ENCODE measurements at places on chromosomes 7 and 10. TPM values are rescaled to one million over a fixed set of nuclear protein-coding genes. Genes with fewer than 3 reads are reported as not detected.

The ETV1 gene
- 0.51 TPM for total RNA-seq

The SLC16A12 gene
- not detected for total RNA-seq

The ATP6V1F gene
- total RNA-seq = 62.6 TPM

The MEIG1 gene
- not detected for total RNA-seq

DNA sequence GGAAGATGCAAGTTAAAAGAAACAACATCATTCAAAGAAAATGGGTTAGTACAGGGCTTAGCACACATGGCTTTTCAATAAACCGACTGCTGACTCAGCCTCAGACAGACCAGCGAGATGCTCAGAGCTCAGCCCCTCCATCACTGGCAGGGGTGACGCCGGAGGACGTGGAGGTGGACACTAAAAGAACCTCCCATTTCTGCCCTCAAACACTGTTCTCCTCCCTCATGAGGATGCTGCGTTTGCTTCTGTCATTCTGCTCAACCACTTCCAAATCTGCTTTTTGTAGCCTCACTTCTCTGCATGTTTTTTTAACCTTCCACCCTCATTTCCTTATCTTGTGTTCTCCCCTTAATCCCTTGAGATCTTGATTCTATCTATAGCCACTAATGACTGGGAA, 15.3 kb downstream of the DENND11 start:
- no peak for DNase-seq
- H3K36me3 ChIP-seq = peaks cover 7% of the 10 kb centered on the region
- no peaks in the 10 kb centered on the region for H3K27me3 ChIP-seq
- H3K27ac ChIP-seq = no peak overlapping the region
- H3K4me3 ChIP-seq = no peak overlapping the region

- peaks cover 4% of the 10 kb centered on the region for H3K4me1 ChIP-seq
- no peak for DNase-seq
- no peaks in the 10 kb centered on the region for H3K36me3 ChIP-seq
- no peak overlapping the region for H3K27ac ChIP-seq
Observed at GRCh38 chr10:84308021-84308420, 20.4 kb upstream of the CCSER2 start.

DNA sequence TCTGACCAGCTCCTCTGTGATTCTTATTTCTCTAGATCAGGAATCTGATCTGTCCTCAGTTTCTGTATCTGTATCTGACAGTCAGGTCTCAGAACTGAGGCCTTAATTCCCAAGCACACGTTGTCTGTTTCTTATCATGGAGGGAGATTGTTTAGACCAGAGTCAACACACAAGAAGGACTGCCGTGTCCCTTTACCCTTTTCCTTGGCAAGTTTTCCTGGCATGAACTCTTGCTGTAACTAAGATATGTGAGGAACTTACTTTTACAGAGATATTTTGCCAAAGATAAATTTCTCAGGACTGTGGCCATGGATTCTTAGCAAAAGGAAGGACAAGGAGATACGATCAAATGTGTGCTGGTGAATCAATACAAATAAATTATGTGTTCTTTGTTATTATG, 181.0 kb downstream of the SORCS3 start:
- DNase-seq = no peak
- no peak overlapping the region for H3K27ac ChIP-seq
- H3K4me1 ChIP-seq = no peaks in the 10 kb centered on the region
- no peak overlapping the region for H3K4me3 ChIP-seq
- no peaks in the 10 kb centered on the region for H3K36me3 ChIP-seq

DNA sequence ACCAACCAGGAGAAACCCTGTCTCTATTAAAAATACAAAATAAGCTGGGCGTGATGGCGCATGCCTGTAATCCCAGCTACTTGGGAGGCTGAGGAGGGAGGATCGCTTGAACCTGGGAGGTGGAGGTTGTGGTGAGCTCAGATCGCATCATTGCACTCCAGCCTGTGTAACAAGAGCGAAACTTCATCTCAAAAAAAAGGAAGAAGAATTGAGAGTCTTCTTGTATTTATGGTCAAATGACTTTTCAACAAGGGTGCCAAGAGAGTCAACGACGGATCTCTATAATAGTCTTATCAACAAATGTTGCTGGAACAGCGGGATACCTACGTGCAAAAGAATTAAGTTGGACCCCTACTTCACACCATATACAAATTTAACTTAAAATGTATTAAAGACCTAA, 21.6 kb upstream of the JAZF1 start:
- H3K27ac ChIP-seq = no peak overlapping the region
- H3K4me1 ChIP-seq = peaks cover 10% of the 10 kb centered on the region
- no peak overlapping the region for H3K4me3 ChIP-seq
- no peak for DNase-seq
- no peaks in the 10 kb centered on the region for H3K36me3 ChIP-seq

DNA sequence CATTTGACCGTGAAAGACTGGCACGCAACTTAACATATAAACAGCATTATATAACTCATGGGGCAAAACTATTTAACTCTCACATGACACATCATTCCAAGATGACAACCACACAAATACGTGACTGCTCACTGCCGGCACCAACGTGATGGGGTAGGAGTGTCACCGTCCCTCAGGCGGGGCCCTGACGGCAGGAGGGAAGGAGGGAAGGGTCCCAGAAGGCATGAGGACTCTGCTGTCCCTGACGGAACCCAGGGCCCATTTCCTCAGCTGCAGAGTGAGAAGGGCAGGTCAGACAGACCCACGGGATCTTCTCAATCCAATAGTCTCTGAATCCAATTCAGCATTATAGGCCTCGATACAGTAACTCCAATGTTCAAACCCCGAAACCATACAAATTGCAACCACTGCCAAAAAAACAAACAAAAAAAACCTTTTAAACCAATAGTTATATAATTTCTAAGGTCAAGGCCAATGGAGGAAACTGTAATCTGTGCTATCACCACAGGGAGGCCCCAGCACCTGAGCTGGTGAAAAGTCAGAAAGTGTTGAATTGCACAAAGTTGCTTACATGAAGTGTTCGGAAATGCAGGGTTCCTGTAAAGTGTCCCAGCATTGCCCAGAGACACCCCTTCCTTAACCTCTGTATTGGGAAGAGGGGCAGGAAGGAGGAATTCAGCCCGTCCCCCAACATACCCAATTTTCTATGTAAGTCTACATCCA, 137.4 kb downstream of the TNS3 start:
- H3K4me1 ChIP-seq = no peaks in the 10 kb centered on the region
- H3K27ac ChIP-seq = no peak overlapping the region
- no peak for DNase-seq
- H3K36me3 ChIP-seq = no peaks in the 10 kb centered on the region

GRCh38 chr10:133274751-133275683, 1.7 kb downstream of the ADAM8 start:
- H3K4me3 ChIP-seq = peak overlapping the region; percentile 89
- H3K4me1 ChIP-seq = peaks cover 66% of the 10 kb centered on the region
- H3K36me3 ChIP-seq = peaks cover 40% of the 10 kb centered on the region
- H3K27ac ChIP-seq = peak overlapping the region; percentile 97

GRCh38 chr7:138144958-138145357, 68.7 kb downstream of the AKR1D1 start:
- peaks cover 2% of the 10 kb centered on the region for H3K4me1 ChIP-seq
- H3K27me3 ChIP-seq = no peaks in the 10 kb centered on the region
- H3K36me3 ChIP-seq = no peaks in the 10 kb centered on the region
- no peak overlapping the region for H3K4me3 ChIP-seq
- no peak overlapping the region for H3K27ac ChIP-seq
- DNase-seq = no peak
